ENCODE measurements at places on chromosomes 11 and 22. TPM values are rescaled to one million over a fixed set of nuclear protein-coding genes. Genes with fewer than 3 reads are reported as not detected.

RRAS2 gene
- total RNA-seq: 54.8 TPM

GRCh38 chr11:46615756-46616155 lies 1.3 kb downstream of the HARBI1 start:
- H3K27me3 ChIP-seq: no peaks in the 10 kb centered on the region
- DNase-seq: no peak
- H3K4me1 ChIP-seq: peaks cover 26% of the 10 kb centered on the region

ZFPL1 gene
- total RNA-seq: 37.3 TPM

- H3K4me3 ChIP-seq: no peak overlapping the region
- no peaks in the 10 kb centered on the region for H3K36me3 ChIP-seq
- no peak for DNase-seq
- peaks cover 12% of the 10 kb centered on the region for H3K4me1 ChIP-seq
- no peak overlapping the region for H3K27ac ChIP-seq
Observed at GRCh38 chr11:7421136-7421535, 64.2 kb upstream of the OLFML1 start.

DNA sequence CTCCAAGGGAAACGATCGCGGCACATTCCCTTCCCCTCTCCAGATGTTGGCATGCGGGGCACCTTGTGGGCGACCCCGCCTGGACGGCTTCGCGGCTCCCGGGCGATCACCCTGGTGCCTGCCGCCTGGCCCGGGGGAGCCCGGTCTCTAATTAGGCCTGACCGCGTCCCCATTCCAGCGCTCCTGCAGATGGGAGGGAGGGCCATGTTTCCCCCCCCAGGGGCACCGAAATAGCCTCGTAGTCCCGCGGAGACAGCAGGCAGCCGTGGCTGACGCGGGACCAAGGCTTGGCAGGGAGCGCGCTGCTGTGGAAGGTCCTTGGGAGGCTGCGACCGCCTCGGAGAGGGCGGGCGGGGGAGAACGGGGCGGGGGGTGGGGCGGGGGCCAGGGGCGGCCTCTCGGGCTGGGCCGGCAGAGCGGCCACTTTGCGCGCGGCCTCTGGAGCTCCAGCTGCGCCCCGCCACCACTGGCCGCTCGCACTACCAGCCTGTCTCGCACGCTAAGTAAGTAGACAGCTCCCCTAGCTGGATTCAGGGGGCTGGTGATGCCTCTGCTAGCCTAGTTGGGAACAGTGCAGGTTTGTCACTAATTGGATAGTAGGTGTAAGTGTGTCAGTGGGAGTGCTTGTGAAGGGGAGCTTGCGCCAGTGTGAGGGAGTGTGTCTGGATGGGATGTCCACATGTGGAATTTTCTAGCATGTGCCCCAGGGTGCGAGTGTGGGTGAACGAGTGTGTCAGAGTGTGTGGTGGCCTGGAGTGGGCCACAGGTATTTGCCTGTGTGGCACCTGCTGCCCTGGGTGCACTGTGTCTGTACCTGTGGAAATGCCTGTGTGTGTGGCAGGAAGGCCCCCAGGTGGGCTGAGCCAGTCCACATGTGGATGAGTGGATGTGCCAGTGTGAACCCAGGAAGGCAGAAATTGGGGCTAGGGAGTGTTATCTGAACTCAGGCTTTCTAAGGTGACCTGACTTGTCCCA lies at the start of gene INSC:
TSS of gene INSC (plus strand) at position 423 of the 975 bp plus-strand sequence. CDS start 34,252 bp downstream, outside the sequence.
- no peaks in the 10 kb centered on the region for H3K36me3 ChIP-seq
- no peak within 1 kb of the TSS for H3K27ac ChIP-seq
- H3K4me3 ChIP-seq: peak within 1 kb of the TSS; percentile 27
- H3K27me3 ChIP-seq: peaks cover 40% of the 10 kb centered on the region
- no peak for DNase-seq

C22orf42 gene
- not detected for total RNA-seq

DNA sequence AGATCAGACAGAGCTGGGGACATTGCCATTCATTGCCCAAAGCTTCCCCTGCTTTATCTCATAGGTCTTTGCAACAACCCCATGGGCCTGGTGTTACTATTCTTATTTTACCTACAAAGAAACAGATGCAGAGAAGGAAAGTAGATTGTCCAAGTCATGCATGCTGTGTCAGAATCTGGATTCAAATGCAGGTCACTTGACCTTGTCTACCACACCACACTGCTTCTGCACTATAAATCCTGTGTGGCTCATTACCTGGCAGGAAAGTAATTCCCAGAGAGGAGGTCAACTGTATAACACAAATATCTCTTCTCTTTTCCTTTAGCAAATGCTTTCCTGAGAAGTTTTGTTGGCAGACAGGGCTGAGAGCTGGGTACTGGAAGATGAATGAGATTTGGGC lies 18.5 kb downstream of the PLEKHB1 start:
- H3K27me3 ChIP-seq: no peaks in the 10 kb centered on the region
- no peak for DNase-seq
- no peaks in the 10 kb centered on the region for H3K36me3 ChIP-seq

- DNase-seq: no peak
- H3K27ac ChIP-seq: no peak overlapping the region
- H3K4me1 ChIP-seq: peaks cover 11% of the 10 kb centered on the region
- H3K4me3 ChIP-seq: no peak overlapping the region
- peaks cover 6% of the 10 kb centered on the region for H3K27me3 ChIP-seq
Observed at GRCh38 chr11:62682518-62682917, 3.6 kb upstream of the UBXN1 start.

BEST1 gene
- total RNA-seq: 0.20 TPM

MMP8 gene
- total RNA-seq: not detected

KRTAP5-9 gene
- not detected for total RNA-seq

DNA sequence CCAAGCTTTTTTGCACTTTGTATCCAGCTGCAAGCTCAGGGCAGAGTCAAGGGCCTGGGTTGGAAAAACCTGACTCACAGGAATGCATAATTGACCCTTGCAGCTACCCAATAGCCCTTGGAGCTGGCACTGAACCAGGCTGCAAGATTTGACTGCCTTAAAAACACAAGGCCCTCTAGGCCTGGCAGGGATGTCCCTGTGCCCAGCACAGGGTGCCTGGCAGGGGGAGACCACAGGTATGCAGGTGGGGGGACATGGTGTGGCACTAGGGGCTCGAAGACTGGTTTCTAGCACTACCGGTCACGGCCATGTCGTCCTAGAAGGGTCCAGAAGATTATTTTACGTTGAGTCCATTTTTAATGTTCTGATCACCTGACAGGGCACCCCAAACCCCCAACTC lies 30.2 kb downstream of the SBF1 start:
- no peaks in the 10 kb centered on the region for H3K27me3 ChIP-seq
- no peak for DNase-seq
- peaks cover 19% of the 10 kb centered on the region for H3K4me1 ChIP-seq
- no peak overlapping the region for H3K4me3 ChIP-seq
- peak overlapping the region; percentile 90 for H3K27ac ChIP-seq
- peaks cover 9% of the 10 kb centered on the region for H3K36me3 ChIP-seq

DNA sequence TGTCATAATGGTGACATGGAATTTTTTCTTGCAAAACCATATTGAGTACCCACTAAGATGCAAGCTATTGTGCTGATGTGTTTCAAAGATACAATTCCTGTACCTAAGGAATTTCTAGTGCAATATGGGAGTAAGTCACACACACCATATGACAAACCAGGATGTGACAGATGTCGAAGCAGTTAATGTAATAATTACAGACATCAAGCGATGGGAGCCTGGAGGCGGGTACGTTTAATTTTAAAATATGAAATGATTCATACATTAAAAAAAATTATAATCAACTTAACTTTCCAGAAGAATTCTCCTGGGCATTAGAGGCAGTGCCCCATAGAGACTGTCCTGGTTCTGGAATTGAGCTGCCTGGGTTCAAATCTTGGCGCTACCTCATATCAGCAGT lies 6.0 kb downstream of the SYCE3 start:
- H3K27ac ChIP-seq: no peak overlapping the region
- peaks cover 6% of the 10 kb centered on the region for H3K4me1 ChIP-seq
- no peak overlapping the region for H3K4me3 ChIP-seq
- no peaks in the 10 kb centered on the region for H3K36me3 ChIP-seq
- DNase-seq: no peak
- peaks cover 11% of the 10 kb centered on the region for H3K27me3 ChIP-seq

DNA sequence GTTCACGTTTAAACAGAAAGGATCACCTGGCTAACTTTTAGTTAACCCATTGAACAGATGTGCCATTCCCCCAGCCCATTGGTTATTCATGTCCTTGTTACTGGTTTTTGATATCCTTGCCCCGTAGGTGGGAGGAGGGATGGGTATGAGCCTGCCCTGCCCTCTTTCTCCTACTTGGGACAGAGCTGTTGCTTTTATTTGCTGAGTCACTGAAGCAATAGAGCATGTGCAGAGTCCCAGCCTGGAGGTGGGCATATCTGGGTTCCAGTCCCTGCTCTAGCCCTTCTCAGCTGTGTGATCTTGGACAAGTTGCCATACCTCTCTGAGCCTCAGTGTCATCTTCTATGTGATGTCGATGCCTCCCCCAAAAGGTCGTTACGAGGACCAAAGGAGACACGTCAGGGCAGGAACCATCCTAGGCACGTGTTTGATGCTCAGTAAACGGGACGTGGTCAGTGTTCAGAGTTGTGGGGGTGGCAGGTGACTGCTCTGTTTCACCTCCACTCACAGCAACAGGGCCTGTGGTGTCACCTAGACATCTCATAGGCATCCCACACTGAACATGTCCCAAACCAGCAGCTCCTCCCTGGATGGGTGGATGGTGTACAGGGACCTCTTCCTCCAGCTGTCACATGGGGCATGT lies 61.0 kb downstream of the BMAL1 start:
- H3K27ac ChIP-seq: peak overlapping the region; percentile 78
- no peaks in the 10 kb centered on the region for H3K27me3 ChIP-seq
- DNase-seq: peak; percentile 45
- no peaks in the 10 kb centered on the region for H3K36me3 ChIP-seq

NCAM1 gene
- total RNA-seq: 1.0 TPM

- H3K27ac ChIP-seq: no peak overlapping the region
- peaks cover 5% of the 10 kb centered on the region for H3K27me3 ChIP-seq
- H3K4me3 ChIP-seq: no peak overlapping the region
- H3K4me1 ChIP-seq: peaks cover 4% of the 10 kb centered on the region
Observed at GRCh38 chr11:8382436-8383053, 118.9 kb upstream of the LMO1 start.

GRCh38 chr11:68313574-68314202 lies 1.3 kb downstream of the LRP5 start:
- no peak for DNase-seq
- H3K4me3 ChIP-seq: peak overlapping the region; percentile 92
- peaks cover 4% of the 10 kb centered on the region for H3K36me3 ChIP-seq
- H3K27me3 ChIP-seq: peaks cover 3% of the 10 kb centered on the region
- peak overlapping the region; percentile 65 for H3K27ac ChIP-seq

- DNase-seq: no peak
- H3K27ac ChIP-seq: no peak overlapping the region
- no peaks in the 10 kb centered on the region for H3K36me3 ChIP-seq
- H3K4me1 ChIP-seq: no peaks in the 10 kb centered on the region
Observed at GRCh38 chr11:31118566-31118965, 251.0 kb downstream of the DCDC1 start.

DNA sequence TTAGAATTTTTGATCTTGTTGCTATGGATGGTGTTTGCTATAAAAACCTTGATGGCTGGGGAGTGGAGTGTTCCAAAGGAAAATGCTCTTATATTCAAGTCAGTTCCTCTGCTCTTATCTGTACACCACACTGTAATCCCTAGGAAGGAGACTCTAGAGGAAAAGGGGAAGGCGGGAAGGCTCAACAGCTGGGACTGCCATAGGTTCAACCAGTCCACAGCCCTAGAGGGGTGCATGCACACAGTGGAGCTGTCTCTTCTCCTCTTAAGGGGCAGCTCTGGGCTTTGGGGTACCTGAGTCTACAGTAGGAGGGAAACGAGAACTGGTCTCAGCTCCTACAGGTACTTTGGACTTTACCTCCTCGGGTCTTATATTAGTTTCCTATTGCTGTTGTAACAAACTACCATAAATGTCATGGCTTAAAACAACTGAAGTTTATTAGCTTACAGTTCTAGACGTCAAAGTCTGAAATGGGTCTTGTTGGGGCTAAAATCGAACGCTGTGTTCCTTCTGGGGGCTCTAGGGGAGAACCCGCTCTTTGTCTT lies 77.2 kb upstream of the ZBED5 start:
- no peak for DNase-seq
- no peaks in the 10 kb centered on the region for H3K36me3 ChIP-seq
- H3K27me3 ChIP-seq: peaks cover 34% of the 10 kb centered on the region
- no peak overlapping the region for H3K27ac ChIP-seq
- H3K4me1 ChIP-seq: peaks cover 15% of the 10 kb centered on the region
- H3K4me3 ChIP-seq: no peak overlapping the region

PARVB gene
- total RNA-seq: 39.6 TPM

MED19 gene
- 14.0 TPM for total RNA-seq

DNA sequence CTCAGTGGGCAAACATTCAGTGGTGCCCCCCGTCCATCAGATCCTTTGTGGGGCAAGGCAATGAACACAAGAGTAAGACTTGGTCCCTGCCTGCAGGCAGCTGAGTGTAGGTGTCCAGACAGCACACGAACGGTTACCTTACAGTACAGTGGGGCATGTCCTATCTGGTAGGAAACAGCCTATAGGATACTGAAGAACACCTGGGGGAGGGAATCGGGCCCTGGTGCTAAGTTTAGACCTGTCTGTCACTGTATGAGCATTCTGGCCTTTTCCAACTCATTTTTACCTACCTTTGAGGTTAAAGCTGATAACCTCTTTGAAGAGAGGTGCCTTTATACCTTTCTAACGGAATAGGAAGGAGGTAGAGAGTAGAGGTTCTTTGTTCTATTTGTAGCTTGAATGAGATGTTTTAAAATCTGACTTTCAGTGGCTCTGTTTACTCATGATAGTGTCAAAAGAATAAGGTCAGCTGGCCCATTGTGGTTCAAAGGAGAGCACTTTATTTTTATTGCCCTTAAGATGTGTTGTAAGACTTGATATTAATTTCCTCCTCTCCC lies 8.9 kb downstream of the ZNRF3 start:
- no peaks in the 10 kb centered on the region for H3K36me3 ChIP-seq
- H3K4me3 ChIP-seq: no peak overlapping the region
- H3K27ac ChIP-seq: no peak overlapping the region
- H3K27me3 ChIP-seq: peaks cover 24% of the 10 kb centered on the region

KCNK4 gene
- not detected for total RNA-seq

DNA sequence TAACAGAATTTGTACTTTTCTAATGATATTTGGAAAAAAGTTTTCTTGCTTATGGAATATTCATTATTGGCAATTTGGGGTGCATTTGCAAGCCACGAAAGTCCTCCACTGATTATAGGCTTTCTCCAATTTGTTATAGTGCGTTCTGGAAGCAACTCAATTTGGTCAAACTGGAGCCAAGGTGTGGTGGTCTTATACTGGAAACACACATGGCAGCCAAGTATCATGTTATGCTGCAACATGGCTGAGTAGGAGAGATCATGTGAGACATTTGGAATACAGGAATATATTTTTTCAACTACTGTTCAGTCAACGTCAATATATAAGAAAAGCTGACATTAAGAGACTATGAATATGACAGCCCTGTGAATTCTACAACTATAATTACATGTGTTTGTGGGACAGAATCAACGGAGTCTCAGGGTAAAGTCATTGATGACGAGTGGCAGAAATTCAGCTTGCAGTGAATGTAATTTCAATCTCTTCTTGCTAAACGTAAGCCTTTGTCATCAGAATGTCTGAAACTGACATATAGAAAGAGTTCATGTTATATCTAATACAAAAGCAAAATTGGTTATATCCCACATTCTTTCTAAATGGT lies 83.8 kb upstream of the FIBIN start:
- H3K27me3 ChIP-seq: no peaks in the 10 kb centered on the region
- no peak overlapping the region for H3K4me3 ChIP-seq
- no peaks in the 10 kb centered on the region for H3K4me1 ChIP-seq

- peak; percentile 68 for DNase-seq
- peak overlapping the region; percentile 74 for H3K4me3 ChIP-seq
- no peaks in the 10 kb centered on the region for H3K27me3 ChIP-seq
- H3K36me3 ChIP-seq: peaks cover 3% of the 10 kb centered on the region
- H3K27ac ChIP-seq: peak overlapping the region; percentile 97
Observed at GRCh38 chr11:73154178-73154577, 12.1 kb upstream of the FCHSD2 start.

POU2AF1 gene
- 2.1 TPM for total RNA-seq

MS4A6A gene
- total RNA-seq: 0.55 TPM
